IMR-90 (cell line): ENCODE measurements at places on chromosomes 5 and 9. TPM values are rescaled to one million over a fixed set of nuclear protein-coding genes. Genes with fewer than 3 reads are reported as not detected.

DNA sequence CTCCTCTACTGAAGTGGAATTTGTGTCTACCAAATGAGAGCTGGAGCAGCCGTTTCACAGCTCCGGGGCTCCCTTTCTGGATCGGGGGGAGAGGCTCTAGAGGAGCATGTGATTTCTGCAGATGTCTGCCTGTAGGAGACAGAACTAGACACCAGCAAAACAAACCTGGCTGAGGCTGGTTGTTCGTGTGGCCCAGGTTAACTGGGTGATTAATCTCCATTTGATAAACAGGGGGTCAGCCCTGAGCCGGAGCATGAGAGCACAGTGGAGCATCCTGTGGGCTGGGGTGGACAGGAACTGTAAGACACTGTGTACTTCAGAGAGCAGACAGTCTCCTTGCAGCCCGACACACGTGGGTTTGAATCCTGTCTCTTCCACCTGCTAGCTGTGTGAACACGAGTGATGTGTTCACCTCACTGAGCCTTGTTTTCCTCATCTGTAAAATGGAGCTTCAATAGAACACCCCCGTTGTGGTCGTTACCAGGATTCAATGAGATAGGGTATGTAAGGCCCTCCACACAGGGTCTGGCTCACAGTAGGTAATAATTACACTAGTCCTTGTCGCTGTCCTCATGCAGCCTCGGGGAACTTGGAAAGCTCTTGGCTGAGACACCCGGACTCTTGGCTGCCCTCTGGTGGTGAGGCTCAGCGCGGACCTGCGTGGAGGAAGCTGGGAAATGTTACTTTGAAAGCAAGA, 12.9 kb downstream of the CXCL14 start:
- H3K27ac ChIP-seq = no peak overlapping the region
- DNase-seq = peak; percentile 52
- H3K36me3 ChIP-seq = no peaks in the 10 kb centered on the region
- no peaks in the 10 kb centered on the region for H3K4me1 ChIP-seq
- peaks cover 17% of the 10 kb centered on the region for H3K27me3 ChIP-seq

- no peak overlapping the region for H3K4me3 ChIP-seq
- DNase-seq = no peak
- H3K4me1 ChIP-seq = no peaks in the 10 kb centered on the region
- H3K36me3 ChIP-seq = peaks cover 1% of the 10 kb centered on the region; the same call in 1 of the 2 replicates
- H3K27me3 ChIP-seq = no peaks in the 10 kb centered on the region
- no peak overlapping the region for H3K27ac ChIP-seq
Measured at GRCh38 chr9:71975833-71976232, 64.4 kb downstream of the C9orf85 start.

DNA sequence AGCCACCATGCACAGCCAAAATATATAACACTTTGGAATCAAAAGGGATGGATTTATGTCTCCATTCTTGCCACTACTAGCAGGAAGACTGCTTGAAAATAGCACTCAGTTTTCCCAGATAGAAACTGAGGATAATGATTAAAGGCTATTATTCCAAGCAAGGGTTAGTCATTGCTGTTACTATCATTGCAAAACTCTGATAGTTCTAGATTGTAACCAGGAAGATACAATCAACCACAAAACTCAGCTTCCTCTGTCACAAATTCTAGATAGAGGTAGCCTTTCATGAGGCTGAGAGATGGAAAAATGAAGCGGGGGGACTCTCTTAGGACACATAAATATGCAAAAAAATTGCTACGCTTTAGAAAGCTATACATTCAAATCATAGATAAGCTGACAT, 3.1 kb downstream of the ANXA1 start:
- peak; percentile 25 for DNase-seq
- peaks cover 11% of the 10 kb centered on the region for H3K36me3 ChIP-seq
- H3K4me3 ChIP-seq = no peak overlapping the region
- H3K4me1 ChIP-seq = peaks cover 7% of the 10 kb centered on the region
- H3K27ac ChIP-seq = no peak overlapping the region

DNA sequence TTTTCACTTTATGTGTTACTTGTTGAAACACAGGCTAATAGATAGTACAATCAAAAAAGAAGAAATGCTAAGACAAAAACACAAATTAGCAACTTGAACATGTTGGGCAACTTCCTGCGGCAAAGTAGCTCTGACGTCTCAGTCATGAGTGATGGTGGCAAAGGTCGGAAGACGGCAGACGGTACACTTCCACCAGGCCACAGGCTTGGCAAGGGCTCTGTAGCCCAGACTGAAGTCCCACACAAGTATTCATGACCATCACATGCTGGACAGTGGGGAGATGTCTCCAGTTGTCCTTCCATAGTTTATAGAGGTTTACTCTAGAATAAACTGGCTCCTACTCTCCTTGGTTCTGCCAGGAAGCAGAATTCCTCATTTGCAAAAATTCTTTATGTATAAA, 831.3 kb downstream of the MTRR start:
- H3K36me3 ChIP-seq = no peaks in the 10 kb centered on the region
- H3K4me3 ChIP-seq = peak overlapping the region; percentile 13; the same call in 1 of the 2 replicates
- DNase-seq = peak; percentile 61
- no peaks in the 10 kb centered on the region for H3K27me3 ChIP-seq
- peaks cover 11% of the 10 kb centered on the region for H3K4me1 ChIP-seq
- peak overlapping the region; percentile 88; the same call in 1 of the 2 replicates for H3K27ac ChIP-seq

GRCh38 chr9:124450931-124451661, 845 bp downstream of the ADGRD2 start:
- no peak overlapping the region for H3K4me3 ChIP-seq
- H3K27me3 ChIP-seq = peaks cover 59% of the 10 kb centered on the region
- no peaks in the 10 kb centered on the region for H3K4me1 ChIP-seq
- no peaks in the 10 kb centered on the region for H3K36me3 ChIP-seq
- DNase-seq = no peak
- no peak overlapping the region for H3K27ac ChIP-seq

DNA sequence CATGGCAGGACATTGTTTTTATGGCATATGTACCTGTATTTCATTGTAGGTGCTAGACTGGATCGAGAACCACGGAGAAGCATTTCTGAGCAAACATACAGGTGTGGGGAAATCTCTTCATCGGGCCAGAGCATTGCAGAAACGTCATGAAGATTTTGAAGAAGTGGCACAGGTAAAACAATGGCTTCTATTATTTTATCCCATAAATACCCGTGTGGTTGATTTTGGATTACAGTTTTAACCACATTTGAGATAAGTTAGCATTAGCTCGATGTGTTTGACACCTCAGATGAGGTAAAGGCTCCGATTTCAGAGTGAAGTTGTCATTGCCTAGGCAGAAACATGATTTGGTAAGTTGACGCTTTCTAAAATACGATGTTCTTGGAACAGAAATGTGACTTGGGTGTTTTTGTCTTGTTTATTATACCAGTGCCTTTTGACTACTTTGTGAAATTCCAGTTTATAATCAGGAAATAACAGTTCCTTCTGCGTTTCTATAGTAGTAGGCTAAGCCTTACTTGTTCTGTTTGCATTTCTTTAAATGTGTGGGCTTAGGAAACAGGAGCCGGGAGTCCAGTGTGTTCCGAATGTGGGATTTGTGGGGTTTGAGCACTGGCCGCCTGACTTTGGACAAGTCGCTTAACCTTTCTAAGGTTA, 187.7 kb downstream of the TRIO start:
- H3K36me3 ChIP-seq = peaks cover 62% of the 10 kb centered on the region
- no peak overlapping the region for H3K4me3 ChIP-seq
- H3K4me1 ChIP-seq = peaks cover 22% of the 10 kb centered on the region
- no peak overlapping the region for H3K27ac ChIP-seq
- H3K27me3 ChIP-seq = no peaks in the 10 kb centered on the region

DNA sequence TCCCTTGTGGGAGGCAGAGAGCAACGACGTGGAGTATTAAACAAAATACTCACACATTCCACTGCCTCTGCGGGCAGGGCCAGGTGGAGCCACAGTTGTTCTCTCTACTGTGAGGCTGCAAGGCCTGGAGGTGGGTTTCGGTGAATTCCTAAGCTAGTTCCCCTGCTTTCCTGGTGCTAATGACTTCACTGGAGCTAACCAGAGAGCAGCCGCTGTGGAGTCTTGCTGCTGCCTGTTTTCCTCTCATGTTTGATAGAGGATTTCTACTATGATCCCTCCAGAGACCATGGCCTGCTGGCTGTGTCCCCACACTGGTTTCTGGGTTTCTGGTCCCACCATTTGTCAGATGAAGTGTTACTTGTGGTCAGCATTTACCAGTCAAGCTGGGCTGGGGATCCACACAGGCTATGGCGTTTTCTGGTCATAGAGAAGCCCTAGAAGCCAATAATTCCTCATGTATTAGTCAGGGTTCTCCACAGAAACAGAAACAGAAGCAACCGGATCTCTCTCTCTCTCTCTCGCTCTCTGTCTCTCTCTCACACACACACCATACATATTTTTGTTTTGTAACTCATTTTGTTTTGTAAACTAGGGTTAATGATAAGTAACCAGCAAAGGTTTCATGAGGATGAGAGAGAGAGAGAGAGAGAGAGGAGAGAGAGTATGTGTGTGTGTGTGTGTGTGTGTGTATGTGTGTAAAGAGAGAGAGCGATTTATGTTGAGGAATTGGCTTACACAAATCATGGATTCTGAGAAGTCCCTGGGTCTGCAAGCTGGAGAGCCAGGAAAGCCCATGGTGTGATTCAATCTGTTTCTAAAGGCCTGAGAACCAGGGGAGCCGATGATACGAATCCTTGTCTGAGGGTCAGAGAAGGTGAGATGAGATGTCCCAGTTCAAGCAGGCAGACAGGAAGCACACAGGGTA, 403.0 kb downstream of the GADD45G start:
- no peak overlapping the region for H3K4me3 ChIP-seq
- H3K27ac ChIP-seq = peak overlapping the region; percentile 76; the same call in 1 of the 2 replicates

DNA sequence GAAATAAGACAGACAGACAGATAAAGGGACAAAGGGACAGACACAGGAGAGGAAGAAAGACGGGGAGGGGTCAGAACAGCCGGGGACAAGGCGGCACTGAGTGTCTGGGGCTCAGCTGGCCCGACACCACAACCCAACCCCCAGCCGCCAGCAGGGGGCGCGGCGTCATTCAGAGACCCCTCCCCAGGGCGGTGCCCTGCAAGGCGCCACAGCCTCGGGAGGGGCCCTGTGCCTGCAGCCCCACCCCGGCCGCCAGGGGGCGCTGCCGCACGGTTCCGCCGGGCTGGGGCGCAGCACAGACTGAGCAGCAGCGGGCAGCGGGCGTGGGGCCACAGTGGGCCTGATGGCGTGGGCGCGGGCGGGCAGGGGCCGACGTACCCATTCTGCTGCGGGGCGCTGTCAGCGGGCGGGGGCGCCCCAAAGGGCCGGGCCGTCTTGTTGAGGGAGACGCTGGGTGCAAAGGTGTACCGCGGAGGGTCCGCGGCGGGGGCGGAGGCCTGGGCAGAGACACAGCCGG, 5.9 kb downstream of the PDLIM7 start:
- H3K4me1 ChIP-seq = peaks cover 25% of the 10 kb centered on the region
- H3K36me3 ChIP-seq = peaks cover 81% of the 10 kb centered on the region
- H3K27me3 ChIP-seq = no peaks in the 10 kb centered on the region
- DNase-seq = no peak
- no peak overlapping the region for H3K4me3 ChIP-seq

DNA sequence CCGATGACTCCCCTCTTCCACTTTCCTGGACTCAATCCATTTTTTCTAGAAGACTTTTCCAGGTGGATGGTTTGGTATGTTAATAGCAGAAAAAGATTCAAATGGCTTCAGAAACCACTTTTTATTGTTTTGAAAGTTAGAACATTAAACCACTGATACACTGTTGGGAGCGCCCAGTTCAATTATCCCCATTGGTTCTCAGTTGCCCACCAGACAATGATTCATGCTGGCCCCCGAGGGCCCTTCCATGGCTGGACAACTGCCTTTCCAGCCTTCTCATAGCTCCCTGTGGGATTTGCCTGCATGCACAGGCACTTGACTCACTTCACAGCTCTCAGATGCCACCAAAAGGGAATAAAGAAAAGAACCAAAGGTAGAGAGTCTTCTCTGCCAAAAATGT, 21.3 kb upstream of the ANKRD34B start:
- H3K27me3 ChIP-seq = no peaks in the 10 kb centered on the region
- DNase-seq = no peak
- H3K27ac ChIP-seq = no peak overlapping the region
- H3K4me3 ChIP-seq = no peak overlapping the region

DNA sequence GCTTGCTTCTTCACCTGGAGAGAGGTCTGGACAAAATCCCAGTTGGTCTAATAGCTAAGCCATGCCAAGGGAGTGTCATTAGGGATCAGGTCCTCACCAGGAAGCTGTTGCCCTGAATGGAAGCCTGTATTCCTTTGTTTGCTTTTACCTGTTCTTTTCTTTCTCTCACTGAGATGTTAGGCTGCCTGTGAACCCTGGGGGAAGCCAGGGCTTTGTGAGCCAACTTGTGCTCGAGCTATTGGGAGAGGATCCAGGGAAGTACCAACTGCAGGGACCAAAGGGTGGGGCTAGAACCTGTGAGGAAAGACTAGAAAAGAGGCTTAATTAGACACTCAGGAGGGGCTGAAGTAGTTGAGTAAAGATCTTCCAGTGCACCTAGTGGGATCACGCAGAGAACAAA, 451.2 kb upstream of the TLE4 start:
- no peaks in the 10 kb centered on the region for H3K36me3 ChIP-seq
- no peaks in the 10 kb centered on the region for H3K27me3 ChIP-seq
- no peaks in the 10 kb centered on the region for H3K4me1 ChIP-seq
- no peak for DNase-seq
- no peak overlapping the region for H3K4me3 ChIP-seq
- H3K27ac ChIP-seq = no peak overlapping the region

DNA sequence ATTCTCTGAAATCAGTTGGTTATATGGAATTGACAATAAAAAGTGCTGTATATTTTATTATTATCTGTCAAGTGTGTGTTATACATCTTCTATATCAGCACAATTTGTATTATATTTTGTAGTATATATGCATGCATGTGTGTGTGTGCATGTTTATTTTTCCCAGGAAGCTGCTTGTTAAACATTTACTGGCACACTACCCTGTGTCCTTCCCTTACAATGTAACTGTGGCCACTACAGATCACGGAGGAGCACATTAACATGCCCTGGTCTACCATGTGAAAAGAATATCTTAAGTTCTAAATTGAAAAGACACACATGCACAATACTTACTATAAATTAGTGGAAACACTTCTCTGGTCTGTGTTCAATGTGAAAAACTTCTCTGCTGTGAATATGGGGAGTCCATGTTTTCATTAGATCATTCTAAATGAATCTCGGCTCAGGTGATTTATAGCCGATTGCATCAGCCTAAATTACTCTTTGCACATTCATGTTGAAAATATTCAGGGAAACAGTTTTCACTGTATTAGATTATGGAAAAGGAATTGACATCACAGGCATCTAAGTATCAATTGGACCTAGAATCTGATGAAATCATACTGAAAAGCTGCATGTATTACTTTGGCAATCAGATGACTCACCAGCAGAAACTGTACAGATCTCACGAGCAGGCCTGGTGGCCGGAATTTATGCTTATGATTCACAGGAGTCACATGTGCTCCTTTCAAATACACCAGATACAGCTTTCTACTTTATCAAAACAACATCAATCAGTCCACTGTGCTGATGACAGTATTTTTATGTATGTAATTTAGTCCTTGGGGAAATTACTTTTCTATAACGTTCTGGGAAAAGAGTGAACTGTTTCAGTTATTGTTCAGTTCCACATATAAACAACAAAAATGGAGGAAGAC, 39.4 kb downstream of the LURAP1L start:
- peaks cover 20% of the 10 kb centered on the region for H3K4me1 ChIP-seq
- peak; percentile 100 for DNase-seq
- H3K36me3 ChIP-seq = peaks cover 5% of the 10 kb centered on the region
- peak overlapping the region; percentile 97 for H3K27ac ChIP-seq

The SPINK6 gene
- not detected in 2 replicates for total RNA-seq

The HNRNPH1 gene
- total RNA-seq = 300 and 735 TPM in 2 replicates

The LIFR gene
- 10.4 and 13.9 TPM in 2 replicates for total RNA-seq
